ENCODE measurements at places on chromosomes 5 and 9.

- DNase-seq: no peak
Measured at GRCh38 chr5:38916802-38917201, 71.0 kb downstream of the OSMR start.

DNA sequence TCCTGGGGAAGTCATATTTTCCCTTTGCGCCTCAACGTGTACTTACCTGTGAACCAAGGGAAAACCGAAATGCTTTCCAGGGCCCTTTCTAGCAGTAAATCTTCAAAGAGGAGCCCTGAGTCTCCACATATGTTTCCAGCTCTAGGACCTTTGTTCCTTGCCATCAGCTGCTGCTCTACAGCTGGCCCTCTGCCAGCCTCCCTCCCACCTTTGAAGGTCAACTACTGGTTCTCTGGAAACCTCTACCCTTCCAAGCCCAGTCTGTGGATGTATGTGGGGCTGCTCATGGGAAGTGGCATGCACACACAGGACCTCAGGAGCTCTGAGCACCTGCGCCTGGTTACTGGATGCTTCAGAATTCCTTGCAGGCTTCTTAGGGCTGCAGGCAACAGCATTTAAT is 117.2 kb downstream of the PSD2 start:
- no peak for DNase-seq

GRCh38 chr5:54895816-54896341 is 89.5 kb downstream of the ESM1 start:
- no peak for DNase-seq

DNA sequence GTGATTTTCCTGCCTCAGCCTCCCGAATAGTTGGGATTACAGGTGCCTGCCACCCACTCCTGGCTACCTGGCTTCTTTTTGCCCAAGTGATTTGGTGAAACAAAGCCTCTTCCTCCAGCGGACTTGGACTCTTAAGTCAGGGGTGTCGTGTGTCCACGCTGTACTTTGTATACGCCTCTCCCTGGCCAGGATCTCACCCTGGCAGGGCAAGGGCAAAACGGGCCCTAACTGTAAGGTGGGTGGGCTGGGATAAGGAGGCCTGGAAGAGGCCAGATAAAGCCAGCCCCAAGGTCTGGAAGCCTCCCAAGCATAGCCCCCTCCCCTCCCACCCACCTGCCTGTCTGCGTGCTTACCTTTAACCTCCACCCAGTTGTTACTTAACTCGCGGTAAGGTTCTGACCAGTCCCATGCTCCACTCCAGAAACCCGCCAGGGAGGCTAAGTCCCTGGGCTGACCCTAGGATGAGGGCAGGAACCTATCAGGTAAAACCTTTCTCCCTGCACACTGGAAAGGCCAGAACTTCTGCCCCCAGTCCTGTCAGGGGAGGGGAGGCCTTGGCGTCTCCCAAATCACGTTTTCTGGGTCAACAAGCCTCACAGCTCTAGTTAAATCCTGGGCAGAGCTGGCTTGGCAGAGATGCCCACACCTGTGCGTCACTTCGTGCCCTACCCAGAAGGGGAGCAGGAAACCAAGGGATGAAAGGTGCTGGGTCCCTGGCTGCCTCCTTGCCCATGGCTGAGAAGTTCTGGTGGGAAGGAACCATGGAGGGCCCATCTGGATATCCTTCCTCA is 8.4 kb downstream of the CDK9 start:
- no peak for DNase-seq

DNA sequence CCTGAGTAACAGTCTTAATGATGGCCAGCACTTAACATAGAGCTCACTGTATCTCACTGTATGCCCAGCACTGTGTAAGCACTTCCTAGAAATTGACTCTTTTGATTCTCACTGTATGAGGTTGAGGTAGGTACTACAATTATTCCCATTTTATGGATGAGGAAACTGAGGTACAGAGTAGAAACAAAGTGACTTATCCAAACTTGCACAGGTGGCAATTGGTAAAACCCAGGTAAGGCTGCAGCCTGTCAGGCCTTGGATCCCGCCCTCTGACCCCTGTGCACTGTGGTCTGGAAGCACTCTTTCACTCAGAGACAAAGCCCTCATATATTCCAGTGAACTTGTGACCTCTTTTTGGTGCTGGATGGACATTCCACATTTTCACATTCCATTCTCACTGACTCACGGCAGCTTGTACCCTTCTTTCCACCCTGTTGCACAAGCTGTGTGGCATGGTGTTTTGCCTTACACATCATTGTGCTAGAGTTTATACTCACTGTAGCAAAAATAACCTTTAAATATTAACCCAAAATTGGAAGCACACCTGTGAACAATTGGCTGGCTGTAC is 21.7 kb downstream of the ANKRD55 start:
- no peak for DNase-seq

- DNase-seq: no peak
Measured at GRCh38 chr5:127411381-127411780, 106.1 kb upstream of the PRRC1 start.

DNA sequence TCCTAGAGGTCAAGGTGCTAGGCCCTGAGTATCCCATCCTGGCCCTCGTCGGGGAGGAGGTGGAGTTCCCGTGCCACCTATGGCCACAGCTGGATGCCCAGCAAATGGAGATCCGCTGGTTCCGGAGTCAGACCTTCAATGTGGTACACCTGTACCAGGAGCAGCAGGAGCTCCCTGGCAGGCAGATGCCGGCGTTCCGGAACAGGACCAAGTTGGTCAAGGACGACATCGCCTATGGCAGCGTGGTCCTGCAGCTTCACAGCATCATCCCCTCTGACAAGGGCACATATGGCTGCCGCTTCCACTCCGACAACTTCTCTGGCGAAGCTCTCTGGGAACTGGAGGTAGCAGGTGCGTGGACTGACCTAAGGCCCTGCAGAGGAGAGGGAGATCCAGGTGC is 7.9 kb downstream of the BTNL9 start:
- DNase-seq: no peak

DNA sequence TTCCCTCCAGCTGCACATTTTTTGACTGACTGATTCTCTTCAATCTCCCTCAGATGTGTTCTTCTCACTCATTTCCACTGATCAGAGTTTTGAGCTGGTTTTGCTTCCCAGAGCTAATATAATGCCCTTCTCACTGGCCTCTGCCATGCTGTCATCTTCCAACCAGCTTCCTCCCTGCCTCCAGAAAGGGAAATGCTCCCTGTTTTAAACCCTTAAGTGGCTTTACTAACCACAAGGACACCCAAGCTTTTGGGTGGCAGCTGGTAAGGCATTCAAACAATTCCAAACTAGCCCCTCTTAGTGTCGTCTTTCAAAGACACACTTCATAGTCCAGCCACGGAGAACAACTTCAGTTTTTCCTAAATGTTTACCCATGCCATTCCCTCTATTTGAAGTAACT is 172.5 kb downstream of the CRB2 start:
- DNase-seq: no peak

DNA sequence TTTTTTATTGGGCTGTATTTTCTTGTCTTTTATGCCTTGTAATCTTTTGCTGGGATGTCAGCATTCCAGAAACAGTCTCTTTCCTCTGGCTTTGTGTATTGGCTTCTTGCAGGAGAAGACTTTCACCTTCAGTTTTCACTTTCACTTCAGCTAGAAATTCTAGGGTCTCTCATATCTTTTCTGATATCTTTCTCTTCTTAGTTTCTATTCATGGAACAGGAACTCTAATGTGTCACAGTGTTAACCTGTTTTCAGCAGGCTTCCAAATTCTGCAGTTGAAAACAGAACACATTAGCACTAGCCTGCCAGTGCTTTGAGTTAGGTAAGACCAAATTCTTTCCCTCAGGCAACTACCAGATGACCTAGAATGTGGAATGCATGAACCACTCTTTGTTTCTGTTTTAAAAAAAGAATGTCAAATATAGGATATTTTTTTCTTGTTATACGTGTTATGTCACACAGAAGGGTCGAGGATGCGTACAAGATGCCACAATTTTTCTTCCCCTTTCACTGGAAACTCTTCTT is 164.7 kb downstream of the TUSC1 start:
- no peak for DNase-seq
